ENCODE measurements at places on chromosomes 12 and 14. TPM values are rescaled to one million over a fixed set of nuclear protein-coding genes. Genes with fewer than 3 reads are reported as not detected.

The TAS2R7 gene
- total RNA-seq: not detected

The NEUROD4 gene
- total RNA-seq: not detected

The RBP5 gene
- total RNA-seq: not detected

The CLEC1B gene
- total RNA-seq: not detected

The PDZRN4 gene
- total RNA-seq: not detected

The GPR137C gene
- 0.11 TPM for total RNA-seq

The GLT8D2 gene
- total RNA-seq: 0.21 TPM

The PRICKLE1 gene
- total RNA-seq: 0.58 TPM

The TAS2R30 gene
- not detected for total RNA-seq

The FGF6 gene
- total RNA-seq: not detected

The RPL10L gene
- total RNA-seq: not detected

The CFAP54 gene
- 1.6 TPM for total RNA-seq

The TSPAN19 gene
- not detected for total RNA-seq

The LGR5 gene
- not detected for total RNA-seq

The OTOGL gene
- not detected for total RNA-seq

The ADAMTS20 gene
- total RNA-seq: not detected

The DPF3 gene
- total RNA-seq: 0.22 TPM

The RASSF9 gene
- 0.67 TPM for total RNA-seq

The HNRNPC gene
- 1,101 TPM for total RNA-seq

The OR11H12 gene
- not detected for total RNA-seq

The ZDHHC22 gene
- 0.20 TPM for total RNA-seq

The SERPINA9 gene
- total RNA-seq: not detected

The CD4 gene
- total RNA-seq: not detected

The SDS gene
- 0.40 TPM for total RNA-seq

The CCDC38 gene
- total RNA-seq: not detected

The SLC5A8 gene
- total RNA-seq: not detected

The TXNDC16 gene
- total RNA-seq: 1.2 TPM

The COPS7A gene
- total RNA-seq: 53.9 TPM

The SLC10A1 gene
- not detected for total RNA-seq

The SLC25A47 gene
- not detected for total RNA-seq

The HHIPL1 gene
- 0.24 TPM for total RNA-seq

The BATF gene
- not detected for total RNA-seq

The PLD4 gene
- total RNA-seq: 0.05 TPM

The ERP27 gene
- not detected for total RNA-seq
